ENCODE measurements at places on chromosomes 11 and 22.

DNA sequence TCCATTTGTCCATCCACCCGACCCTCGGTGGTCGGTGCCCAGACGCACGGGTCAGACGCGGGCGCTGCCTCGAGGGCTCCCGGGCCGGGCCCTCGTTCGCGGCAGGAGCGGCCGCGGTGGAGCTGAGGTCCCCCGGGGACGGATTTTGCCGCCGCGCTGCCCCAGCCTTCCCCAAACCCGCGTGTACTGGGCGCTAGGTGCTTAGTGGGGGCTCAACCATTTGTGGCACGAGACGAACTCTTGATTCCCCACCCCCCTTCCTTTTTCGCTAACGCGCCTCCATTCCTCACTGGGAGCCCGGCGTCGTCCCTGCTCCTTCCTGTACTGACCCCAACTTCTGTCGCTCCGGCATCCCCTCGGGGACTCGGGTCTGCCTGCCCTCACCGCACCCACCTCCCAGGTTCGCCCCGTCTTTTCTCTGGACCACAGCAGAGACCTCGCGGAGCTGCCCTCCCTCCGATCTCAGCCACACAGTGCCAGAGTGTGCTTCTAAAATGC lies 789 bp upstream of the CBX7 start:
- DNase-seq: no peak

GRCh38 chr11:20131788-20132666 lies 28.2 kb downstream of the DBX1 start:
- DNase-seq: no peak

- DNase-seq: no peak
Observed at GRCh38 chr11:76088511-76088910, 117.8 kb downstream of the WNT11 start.

- no peak for DNase-seq
Observed at GRCh38 chr11:112421879-112422278, 161.2 kb upstream of the PLET1 start.

- no peak for DNase-seq
Observed at GRCh38 chr11:69442012-69442806, 39.3 kb upstream of the LINC01488 start.

- no peak for DNase-seq
Observed at GRCh38 chr11:65423516-65424204, 1.1 kb downstream of the NEAT1 start.

GRCh38 chr22:48845356-48845936 lies 982.2 kb downstream of the BRD1 start:
- no peak for DNase-seq

DNA sequence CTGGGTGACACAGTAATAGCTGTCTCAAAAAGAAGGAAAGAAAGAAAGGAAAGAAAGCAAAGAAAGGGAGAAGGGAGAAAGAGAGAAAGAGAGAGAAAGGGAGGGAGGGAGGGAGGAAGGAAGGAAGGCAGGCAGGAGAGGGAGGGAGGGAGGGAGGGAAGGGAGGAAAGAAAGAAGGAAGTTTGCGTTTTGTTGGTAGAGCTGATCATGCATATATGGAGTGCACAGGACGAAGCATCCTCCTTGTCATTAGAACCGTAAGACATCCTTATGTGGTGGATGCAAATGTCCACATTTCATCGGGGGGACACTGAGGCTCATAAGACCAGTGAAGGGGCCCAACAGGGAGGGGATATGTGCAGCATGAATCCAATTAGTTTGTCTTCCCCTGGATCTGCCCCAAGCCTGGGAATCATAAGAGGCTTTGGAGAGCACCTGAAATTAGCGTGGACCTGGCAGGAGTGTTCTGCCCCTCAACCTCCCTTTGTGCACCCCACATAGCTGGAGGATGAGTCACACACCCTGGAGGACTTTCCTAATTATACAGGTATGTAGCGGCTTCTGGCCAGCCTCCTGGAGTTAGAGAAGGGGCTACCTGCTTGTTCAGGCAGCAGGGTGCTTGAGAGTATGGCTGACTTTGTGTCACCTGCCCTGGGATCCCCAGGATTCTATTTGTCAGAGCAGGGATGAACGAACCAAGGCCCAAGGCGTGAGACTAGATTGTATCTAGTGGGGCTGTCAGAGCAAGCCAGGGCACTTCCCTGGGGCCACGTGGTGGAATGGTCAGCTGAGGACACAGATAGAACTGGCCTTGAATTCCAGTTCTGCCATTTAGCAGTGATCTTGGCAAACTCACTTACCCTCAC lies 119.7 kb upstream of the CD82 start:
- DNase-seq: no peak

DNA sequence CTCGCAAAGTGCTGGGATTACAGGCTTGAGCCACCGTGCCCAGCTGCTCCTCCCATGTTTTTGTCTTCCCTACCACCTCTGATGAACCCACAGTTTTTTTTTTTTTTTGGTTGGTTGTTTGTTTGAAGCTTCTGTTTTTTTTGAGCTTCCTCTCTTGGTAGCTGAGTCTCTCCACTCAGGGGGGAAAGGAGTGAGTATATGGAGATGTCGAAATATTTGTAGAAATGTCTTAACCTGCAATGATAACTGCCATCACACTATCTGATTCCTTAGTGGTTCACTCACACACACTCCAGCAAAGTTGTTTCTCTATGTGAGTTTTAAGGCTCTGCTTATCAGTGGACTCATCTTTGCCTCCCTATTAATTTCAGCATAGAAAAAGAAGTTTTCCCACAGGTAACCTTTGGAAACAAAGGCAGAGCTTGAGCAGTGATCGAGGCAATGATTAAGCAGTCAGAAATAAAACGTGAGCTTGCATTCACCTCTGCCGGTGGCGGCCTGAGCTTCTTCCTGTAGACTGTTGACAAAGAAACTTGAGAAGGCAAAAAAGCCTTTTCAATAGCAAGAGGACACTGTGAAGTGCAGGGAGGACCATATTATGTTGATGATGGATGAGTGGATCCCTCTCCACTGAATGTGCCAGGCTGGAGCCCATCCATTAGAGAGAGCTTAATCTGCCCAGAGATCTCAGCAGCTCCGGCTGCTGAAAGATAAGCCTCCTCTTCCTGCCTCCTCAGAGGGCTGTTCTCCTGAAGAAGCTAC lies 29.0 kb upstream of the RASSF10 start:
- no peak for DNase-seq

- no peak for DNase-seq
Observed at GRCh38 chr11:11968511-11969280, 39.7 kb downstream of the DKK3 start.

Measured in esophagus squamous epithelium (tissue), 5 donors.